Endothelial cell (in vitro differentiated cells): ENCODE measurements at places on chromosomes 11 and 22. TPM values are rescaled to one million over a fixed set of nuclear protein-coding genes. Genes with fewer than 3 reads are reported as not detected.

GRCh38 chr22:45210991-45211390, 29.7 kb downstream of the KIAA0930 start:
- no peak for DNase-seq

OR4D10 gene
- total RNA-seq: not detected

DNA sequence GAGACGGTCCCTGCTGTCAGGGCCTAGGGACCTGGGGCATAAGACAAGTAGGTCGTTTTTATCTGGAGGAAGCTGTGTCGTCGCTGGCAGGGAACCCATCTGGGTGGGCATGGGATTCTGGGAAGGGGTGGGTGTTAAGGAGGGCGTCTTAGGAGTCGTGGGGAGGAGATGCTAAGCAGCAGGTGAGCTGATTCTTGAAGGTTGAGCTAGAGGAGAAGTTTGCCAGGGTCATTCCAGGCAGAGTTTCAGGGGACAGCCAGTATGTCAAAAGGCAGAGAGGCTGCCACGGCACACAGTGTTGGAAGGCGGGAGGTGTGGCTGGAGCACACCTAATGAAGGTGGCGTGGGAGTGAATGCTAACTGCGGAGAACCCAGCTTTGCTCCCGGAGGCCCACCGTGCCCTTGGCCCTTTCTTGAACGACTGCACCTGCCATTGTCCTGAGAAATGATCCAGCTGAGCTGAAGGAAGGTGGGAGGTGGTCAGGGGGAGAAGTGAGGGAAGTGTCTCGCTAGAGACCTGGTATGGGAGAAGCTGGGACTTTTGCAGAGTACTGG, 1.3 kb downstream of the FAM118A start:
- no peak for DNase-seq

CCDC81 gene
- 0.33 TPM for total RNA-seq
